ENCODE measurements at places on chromosomes 2 and 18.

DNA sequence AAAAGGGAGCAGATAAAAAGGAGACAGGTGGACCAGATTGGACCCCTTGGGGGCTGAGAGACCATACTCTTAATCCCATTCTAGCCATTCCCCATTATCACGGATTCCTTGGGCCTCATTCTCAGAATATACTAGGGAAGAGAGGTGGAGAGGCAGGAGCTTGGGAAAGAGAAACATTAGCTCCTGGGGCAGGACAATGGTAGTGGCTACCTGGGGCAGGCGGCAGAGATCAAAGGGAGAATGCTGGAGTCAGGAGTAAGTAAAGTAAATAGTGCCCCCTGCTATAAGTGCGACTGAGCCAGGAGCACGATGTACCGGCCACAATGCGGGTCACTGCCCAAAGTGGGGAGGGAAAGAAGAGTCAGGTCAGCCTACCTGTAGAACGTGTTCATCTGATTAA, 20.4 kb upstream of the IHH start:
- H3K4me3 ChIP-seq: no peak overlapping the region
- no peaks in the 10 kb centered on the region for H3K27me3 ChIP-seq
- peaks cover 2% of the 10 kb centered on the region for H3K4me1 ChIP-seq

- H3K36me3 ChIP-seq: no peaks in the 10 kb centered on the region
- peak; percentile 89 for ATAC-seq
- H3K27me3 ChIP-seq: no peaks in the 10 kb centered on the region
- peaks cover 19% of the 10 kb centered on the region for H3K4me1 ChIP-seq
- no peak overlapping the region for H3K4me3 ChIP-seq
- peak overlapping the region; percentile 78 for H3K27ac ChIP-seq
Measured at GRCh38 chr2:207311316-207312005, 145.7 kb upstream of the KLF7 start.

DNA sequence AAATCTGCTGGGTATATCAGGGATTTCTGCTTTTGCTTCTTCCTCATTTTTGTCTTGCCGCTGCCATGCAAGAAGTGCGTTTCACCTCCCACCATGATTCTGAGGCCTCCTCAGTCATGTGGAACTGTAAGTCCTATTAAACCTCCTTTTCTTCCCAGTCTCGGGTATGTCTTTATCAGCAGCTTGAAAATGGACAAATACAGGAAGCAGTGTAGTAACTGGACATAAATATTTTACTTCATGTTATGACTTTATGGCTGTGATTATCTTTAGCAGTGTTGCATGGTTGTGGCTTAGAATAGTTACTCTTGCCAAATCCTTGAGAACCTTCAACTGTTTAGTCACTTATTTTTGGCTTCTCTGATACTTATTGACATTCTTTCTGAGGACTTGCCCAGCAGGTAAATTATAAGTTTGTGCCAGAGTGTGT, 66.2 kb upstream of the DLX2 start:
- H3K4me1 ChIP-seq: peaks cover 6% of the 10 kb centered on the region
- H3K4me3 ChIP-seq: no peak overlapping the region
- no peak for ATAC-seq

DNA sequence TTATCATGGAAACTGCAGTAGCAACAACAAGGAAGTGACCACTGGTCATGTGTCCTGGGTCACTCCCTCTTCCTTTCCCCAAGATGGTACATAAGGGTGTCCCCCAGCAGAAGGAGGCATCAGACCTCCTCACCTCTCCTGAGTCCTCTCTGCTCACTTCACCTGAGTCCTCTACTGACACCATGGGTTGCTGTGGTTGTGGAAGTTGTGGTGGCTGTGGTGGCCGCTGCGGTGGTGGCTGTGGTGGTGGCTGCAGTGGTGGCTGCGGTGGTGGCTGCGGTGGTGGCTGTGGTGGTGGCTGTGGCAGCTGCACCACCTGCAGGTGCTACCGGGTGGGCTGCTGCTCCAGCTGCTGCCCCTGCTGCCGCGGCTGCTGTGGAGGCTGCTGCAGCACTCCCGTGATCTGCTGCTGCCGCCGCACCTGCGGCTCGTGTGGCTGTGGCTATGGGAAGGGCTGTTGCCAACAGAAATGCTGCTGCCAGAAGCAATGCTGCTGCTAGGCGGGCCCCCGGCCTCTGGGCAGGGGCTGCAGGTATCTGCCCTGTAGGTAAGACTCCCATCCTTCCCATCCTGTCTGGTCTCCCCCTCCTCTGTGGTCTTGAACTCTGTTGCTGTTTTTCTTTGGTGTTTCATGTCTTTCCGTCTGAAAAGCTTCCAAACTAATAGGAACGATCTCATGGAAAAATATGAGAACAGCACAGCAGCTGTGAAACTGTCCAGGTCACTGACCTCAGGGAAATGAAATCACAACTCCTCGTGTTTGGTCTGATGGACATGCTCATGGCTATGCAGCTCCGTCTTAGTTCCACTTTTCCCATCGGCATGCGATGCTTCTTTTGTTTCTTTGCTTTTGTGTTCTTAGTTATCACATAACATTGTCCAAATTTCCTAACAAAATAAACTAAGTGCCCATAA, at the start of gene SCYGR4:
SCYGR4 (plus strand) TSS at position 183 of the 915 bp plus-strand sequence; CDS start at position 183, 0 bp downstream.
- H3K27ac ChIP-seq: no peak within 1 kb of the TSS
- ATAC-seq: no peak
- H3K36me3 ChIP-seq: no peaks in the 10 kb centered on the region
- H3K27me3 ChIP-seq: peaks cover 3% of the 10 kb centered on the region
- H3K4me3 ChIP-seq: no peak within 1 kb of the TSS

DNA sequence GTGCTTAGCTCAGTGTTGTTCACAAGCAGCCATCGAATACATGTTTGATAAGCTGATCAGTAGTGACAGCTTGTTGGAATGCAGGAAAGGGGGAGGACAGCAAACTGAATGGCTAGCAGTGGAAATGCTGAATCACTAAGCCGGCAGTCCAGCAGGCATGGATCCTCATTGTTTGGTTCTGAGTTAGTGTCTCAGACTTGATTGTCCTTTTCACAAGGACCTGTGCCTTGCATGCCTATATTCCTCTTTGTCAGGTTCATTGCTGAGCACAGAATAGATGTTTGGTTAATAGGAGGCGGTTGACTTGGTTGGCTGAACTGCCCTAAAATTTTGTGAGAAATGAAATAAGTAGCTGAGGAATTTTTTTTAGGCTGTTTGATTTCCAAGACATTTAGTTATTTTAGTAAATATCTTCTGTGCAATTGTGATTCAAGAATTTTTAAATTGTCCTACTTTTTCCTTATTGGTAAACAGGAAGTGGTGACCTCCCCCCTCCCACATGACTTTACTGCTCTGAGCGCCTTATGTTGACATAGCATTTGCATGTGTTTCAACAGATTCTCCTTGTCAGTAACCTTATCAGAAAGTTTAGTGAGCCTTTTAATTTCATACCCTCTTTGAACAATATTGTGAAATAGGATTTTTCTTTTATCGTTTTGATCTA, 21.4 kb upstream of the STON1 start:
- no peak for ATAC-seq
- no peaks in the 10 kb centered on the region for H3K27me3 ChIP-seq
- H3K36me3 ChIP-seq: no peaks in the 10 kb centered on the region
